Esophagus squamous epithelium (tissue), 5 donors: ENCODE measurements at places on chromosomes 4 and X.
A peak's percentile ranks its signal among the peaks of the same experiment; 100 is the strongest.

DNA sequence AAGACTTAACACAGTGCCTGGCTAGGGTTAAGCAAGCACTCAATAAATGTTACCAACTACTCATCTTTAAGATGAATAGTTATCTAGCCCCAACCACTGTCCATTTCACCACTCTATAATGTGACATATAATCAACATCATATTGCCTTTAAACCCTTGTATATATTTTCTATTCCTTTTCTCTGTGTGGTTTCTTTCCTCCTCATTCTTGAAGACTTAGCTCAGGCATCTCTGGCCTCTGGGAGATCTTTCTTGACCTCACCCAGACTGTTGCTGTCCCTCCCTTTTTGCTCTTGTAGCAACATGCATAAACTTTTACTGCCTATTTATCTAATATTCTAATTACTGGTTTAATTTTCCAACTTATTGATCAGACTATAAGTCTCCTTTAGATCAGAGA lies 249.9 kb upstream of the MAB21L2 start:
- no peaks in the 10 kb centered on the region for H3K4me1 ChIP-seq
- H3K36me3 ChIP-seq: no peaks in the 10 kb centered on the region
- H3K27me3 ChIP-seq: no peaks in the 10 kb centered on the region
- H3K4me3 ChIP-seq: no peak overlapping the region
- H3K27ac ChIP-seq: no peak overlapping the region

DNA sequence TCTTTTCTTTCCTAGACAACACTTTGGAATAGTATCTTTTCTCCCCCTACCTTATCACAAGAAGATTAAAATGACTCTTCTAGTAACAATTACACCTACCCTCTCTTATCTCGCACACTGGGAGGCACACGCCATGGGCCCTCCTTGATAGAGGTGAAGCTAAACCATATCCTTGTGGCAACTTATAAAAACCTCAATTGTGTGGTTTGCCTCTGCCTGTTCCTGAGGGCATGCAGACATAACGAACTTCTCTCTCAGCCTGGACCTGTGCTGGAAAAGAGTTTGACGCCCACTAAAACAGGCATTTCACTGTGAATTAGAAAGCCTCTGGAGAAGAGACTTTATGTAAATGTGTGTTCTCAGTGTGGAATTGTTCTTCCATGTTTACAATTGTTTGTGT lies 141.2 kb downstream of the NDST3 start:
- no peaks in the 10 kb centered on the region for H3K27me3 ChIP-seq
- no peak overlapping the region for H3K4me3 ChIP-seq
- no peaks in the 10 kb centered on the region for H3K4me1 ChIP-seq
- H3K27ac ChIP-seq: no peak overlapping the region
- H3K36me3 ChIP-seq: no peaks in the 10 kb centered on the region

DNA sequence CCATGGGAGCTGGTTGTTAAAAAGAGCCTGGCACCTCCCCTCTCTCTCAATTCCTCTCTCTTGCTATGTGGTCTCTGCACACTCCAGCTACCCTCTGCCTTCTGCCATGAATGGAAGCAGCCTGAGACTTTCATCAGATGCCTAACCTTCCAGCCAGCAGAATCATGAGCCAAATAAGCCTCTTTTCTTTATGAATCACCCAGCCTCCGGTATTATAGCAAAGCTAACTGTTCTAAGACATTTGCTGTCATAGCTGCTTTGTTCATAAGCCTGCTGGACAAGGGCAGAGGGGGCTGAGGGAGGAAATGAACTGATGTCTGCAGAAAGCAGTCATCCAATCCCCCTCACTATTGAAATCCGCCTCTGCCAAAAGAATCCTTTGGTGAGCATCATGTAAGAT lies 196.7 kb downstream of the ZNF330 start:
- H3K4me1 ChIP-seq: peaks cover 7% of the 10 kb centered on the region
- no peak overlapping the region for H3K27ac ChIP-seq
- H3K4me3 ChIP-seq: no peak overlapping the region
- no peaks in the 10 kb centered on the region for H3K27me3 ChIP-seq
- no peaks in the 10 kb centered on the region for H3K36me3 ChIP-seq

GRCh38 chrX:116317409-116317808 lies 119.0 kb upstream of the SLC6A14 start:
- no peaks in the 10 kb centered on the region for H3K4me1 ChIP-seq
- no peak overlapping the region for H3K4me3 ChIP-seq
- no peaks in the 10 kb centered on the region for H3K27me3 ChIP-seq
- DNase-seq: no peak

DNA sequence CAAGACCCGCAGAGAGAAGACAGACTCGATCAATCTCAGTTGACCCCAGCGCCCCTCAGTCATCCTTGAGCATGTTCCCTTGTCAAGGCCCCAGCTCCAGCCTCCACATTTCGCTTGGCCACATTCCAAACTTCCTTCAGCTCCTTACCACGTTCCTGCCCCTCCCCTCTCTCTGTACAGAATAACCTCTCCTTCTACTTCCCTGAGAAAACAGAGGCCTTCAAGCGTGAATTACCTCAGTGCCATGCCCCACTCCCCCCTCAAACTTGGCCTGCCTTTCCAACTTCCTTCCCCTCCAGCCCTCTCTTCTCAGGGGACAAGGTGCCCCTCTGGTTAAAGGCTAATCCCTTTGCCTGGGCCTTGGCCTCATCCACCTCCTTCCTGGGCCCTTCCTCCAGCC lies 3.2 kb upstream of the RIPPLY1 start:
- no peak overlapping the region for H3K4me3 ChIP-seq
- no peaks in the 10 kb centered on the region for H3K4me1 ChIP-seq
- no peaks in the 10 kb centered on the region for H3K27me3 ChIP-seq
- no peak for DNase-seq

GRCh38 chrX:15269618-15270521 lies at the start of gene ASB9:
Gene ASB9, minus strand, starts transcription at chrX:15270083. Its CDS starts 209 bp downstream, at chrX:15269874.
- H3K36me3 ChIP-seq: no peaks in the 10 kb centered on the region
- H3K4me3 ChIP-seq: peak within 1 kb of the TSS; percentile 45
- H3K27ac ChIP-seq: no peak within 1 kb of the TSS
- peaks cover 3% of the 10 kb centered on the region for H3K4me1 ChIP-seq
